ENCODE measurements at places on chromosomes 3 and 15.

GRCh38 chr3:161274691-161275298, 53.7 kb downstream of the NMD3 start:
- DNase-seq, result no peak
- no peak overlapping the region for H3K4me3 ChIP-seq
- H3K4me1 ChIP-seq, result no peaks in the 10 kb centered on the region
- H3K27me3 ChIP-seq, result no peaks in the 10 kb centered on the region

GRCh38 chr15:31285772-31286261, 40.8 kb upstream of the KLF13 start:
- no peak overlapping the region for H3K4me3 ChIP-seq
- H3K27ac ChIP-seq, result no peak overlapping the region
- no peaks in the 10 kb centered on the region for H3K36me3 ChIP-seq
- no peaks in the 10 kb centered on the region for H3K4me1 ChIP-seq

DNA sequence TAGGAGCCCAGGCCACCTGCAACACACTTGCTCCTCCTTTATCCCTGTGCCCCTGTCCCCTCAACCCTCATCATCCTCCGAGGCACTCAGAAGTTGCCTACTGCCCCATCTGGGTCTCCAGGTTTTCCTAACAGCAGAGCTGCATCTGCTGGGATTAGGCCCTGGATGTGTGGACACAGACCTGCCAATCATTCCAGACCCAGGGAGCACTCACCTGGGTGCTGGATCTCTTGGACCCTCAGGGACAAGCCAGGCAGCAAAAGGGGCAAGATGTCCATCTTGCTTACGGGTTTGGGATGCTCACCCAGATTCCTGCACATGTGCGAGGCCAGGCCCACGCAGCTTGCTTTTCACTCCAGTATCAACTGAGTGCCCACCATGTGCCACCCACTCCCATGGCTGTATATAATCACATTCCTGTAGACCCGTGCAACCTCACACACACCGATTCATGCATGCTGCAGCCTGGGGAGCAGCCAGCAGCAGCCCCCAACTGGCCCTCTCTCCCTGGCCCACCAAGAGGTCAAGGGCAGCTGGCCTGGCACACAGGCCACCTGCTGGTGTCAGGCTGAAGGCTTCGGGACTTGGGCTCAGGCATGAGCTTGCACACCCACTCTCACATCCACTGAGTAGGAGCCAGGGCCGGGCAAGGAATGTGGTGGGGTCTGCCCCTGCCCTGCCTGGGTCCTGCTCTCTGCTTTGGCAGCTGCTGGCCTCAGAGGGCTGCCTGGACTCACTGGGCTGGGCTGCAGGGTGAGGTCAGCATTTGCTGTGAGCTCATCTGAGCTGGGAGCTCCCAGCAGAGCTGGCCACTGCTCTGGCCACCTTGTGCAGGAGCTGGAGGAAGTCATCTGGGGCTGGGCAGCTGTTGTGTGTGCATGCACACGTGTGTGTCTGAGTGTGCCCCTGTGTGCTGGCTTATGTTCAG, 14.9 kb downstream of the PRKCD start:
- no peaks in the 10 kb centered on the region for H3K27me3 ChIP-seq
- DNase-seq, result peak; percentile 89
- H3K4me1 ChIP-seq, result peaks cover 8% of the 10 kb centered on the region
- no peak overlapping the region for H3K27ac ChIP-seq
- H3K4me3 ChIP-seq, result no peak overlapping the region

GRCh38 chr15:85492406-85492805, 112.0 kb downstream of the AKAP13 start:
- peaks cover 11% of the 10 kb centered on the region for H3K4me1 ChIP-seq
- H3K36me3 ChIP-seq, result no peaks in the 10 kb centered on the region
- no peak overlapping the region for H3K4me3 ChIP-seq
- no peak for DNase-seq

DNA sequence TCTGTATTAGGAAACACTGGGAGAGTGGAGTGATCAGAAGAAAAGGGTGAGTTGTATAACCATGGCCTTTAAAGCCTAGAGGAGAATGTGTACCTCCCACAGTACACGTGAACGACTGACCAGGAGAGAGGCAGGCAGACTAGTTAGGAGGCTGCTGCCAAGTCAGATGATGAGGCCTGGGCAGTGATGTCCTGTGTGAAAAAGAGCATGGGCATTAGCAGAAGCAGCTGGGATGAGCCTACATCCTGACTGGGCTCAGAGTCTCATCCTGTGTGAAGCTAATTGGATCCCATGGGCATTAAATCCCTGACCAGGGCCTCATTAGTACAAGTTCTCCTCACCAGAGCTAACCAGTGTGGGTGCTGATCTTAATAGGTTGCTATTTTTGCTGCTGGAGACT, 89.1 kb upstream of the SLC2A2 start:
- H3K36me3 ChIP-seq, result no peaks in the 10 kb centered on the region
- H3K4me1 ChIP-seq, result peaks cover 8% of the 10 kb centered on the region
- peaks cover 4% of the 10 kb centered on the region for H3K27me3 ChIP-seq
- H3K4me3 ChIP-seq, result no peak overlapping the region

DNA sequence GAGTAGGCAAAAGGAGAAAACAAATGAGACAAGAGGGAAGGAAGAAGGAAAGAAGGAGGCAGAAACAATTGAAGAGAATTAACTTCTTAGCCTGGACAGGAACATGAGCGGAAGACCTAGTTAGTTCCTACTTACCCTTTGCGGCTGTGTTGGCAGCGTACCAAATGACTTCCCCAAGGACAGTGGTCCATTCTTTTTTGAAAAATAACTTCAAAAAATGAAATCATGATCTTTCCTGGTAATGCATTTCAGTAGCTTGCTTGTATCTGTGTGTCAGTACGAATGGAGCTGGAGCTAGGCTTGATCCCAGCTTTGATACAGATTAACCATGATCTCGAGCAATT, 41.5 kb upstream of the CFAP161 start:
- peak overlapping the region; percentile 88 for H3K27ac ChIP-seq
- no peaks in the 10 kb centered on the region for H3K36me3 ChIP-seq
- peaks cover 12% of the 10 kb centered on the region for H3K4me1 ChIP-seq
- peak overlapping the region; percentile 14 for H3K4me3 ChIP-seq

DNA sequence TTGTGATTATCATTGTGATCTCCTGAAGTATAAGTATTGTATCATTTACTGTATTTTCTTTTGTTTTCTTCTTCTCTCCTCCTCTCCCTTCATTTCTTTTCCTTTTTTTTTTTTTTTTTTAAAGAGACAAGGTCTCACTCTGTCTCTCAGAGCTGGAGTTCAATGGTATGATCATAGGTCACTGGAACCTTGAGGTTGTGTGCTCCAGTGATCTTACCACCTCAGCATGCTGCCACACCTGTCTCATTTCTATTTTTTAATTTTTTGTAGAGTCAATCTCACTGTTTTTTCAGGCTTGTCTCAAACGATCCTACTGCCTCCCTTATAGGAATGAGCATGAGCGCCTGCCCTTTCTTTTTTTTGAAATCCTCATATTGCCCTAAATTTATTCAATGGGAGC, 23.4 kb downstream of the NMD3 start:
- H3K27me3 ChIP-seq, result no peaks in the 10 kb centered on the region
- H3K27ac ChIP-seq, result no peak overlapping the region
- no peak overlapping the region for H3K4me3 ChIP-seq
- H3K36me3 ChIP-seq, result peaks cover 73% of the 10 kb centered on the region
- no peaks in the 10 kb centered on the region for H3K4me1 ChIP-seq

DNA sequence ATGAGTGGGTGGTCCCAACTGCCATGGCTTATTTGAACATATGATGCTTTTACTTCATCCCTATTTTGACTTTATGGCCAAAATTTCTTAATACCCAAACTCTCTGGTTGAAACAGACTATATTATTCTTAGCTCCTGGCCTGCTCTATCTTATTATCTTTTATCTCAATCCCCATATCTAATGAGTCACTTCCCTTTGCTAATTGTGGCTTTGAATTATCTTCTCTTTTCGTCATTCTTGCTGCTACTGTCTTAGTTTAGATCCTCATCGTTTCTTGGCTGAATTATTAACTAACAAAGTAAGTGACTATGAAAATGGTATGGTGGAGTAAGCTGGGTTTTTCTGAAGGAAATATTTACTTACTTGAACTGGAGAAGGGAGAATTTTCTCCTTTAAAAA, 28.2 kb upstream of the DNAJC19 start:
- H3K27ac ChIP-seq, result no peak overlapping the region
- DNase-seq, result no peak
- H3K4me1 ChIP-seq, result no peaks in the 10 kb centered on the region

- no peaks in the 10 kb centered on the region for H3K36me3 ChIP-seq
- peak; percentile 44 for DNase-seq
- H3K4me3 ChIP-seq, result no peak overlapping the region
- no peaks in the 10 kb centered on the region for H3K4me1 ChIP-seq
- no peak overlapping the region for H3K27ac ChIP-seq
These were observed 16.9 kb upstream of the FAM3D start for GRCh38 chr3:58683466-58683865.

GRCh38 chr3:71905426-71905825, 120.5 kb upstream of the PROK2 start:
- no peak overlapping the region for H3K27ac ChIP-seq
- peaks cover 41% of the 10 kb centered on the region for H3K27me3 ChIP-seq
- H3K4me1 ChIP-seq, result no peaks in the 10 kb centered on the region
- H3K4me3 ChIP-seq, result no peak overlapping the region
- DNase-seq, result no peak

DNA sequence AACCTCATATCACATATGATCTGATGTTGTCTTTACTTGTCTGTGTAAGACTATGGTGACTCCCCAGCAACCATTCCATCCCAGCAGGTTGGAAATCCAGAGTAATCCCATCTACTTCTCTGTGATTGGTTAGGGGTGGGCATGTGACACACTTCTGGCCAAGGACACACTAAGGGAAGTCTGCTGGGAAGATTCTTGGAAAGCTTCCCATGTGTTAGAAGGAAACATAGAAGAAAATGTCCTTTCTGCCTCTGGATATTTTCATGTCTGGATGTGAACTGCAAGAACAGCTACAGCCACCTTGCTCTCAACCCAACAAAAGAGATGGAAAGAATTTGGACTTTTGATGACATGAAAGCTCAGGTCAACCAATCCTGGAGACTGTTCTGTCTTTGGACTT, 2.6 kb upstream of the UBE2Q2 start:
- peaks cover 23% of the 10 kb centered on the region for H3K4me1 ChIP-seq
- H3K27ac ChIP-seq, result no peak overlapping the region
- H3K27me3 ChIP-seq, result no peaks in the 10 kb centered on the region
- DNase-seq, result peak; percentile 78
- no peak overlapping the region for H3K4me3 ChIP-seq

GRCh38 chr3:100002599-100003350, 111.5 kb downstream of the FILIP1L start:
- H3K4me1 ChIP-seq, result peaks cover 28% of the 10 kb centered on the region
- no peak overlapping the region for H3K4me3 ChIP-seq
- peak; percentile 39 for DNase-seq
- peak overlapping the region; percentile 50 for H3K27ac ChIP-seq
- no peaks in the 10 kb centered on the region for H3K36me3 ChIP-seq

DNA sequence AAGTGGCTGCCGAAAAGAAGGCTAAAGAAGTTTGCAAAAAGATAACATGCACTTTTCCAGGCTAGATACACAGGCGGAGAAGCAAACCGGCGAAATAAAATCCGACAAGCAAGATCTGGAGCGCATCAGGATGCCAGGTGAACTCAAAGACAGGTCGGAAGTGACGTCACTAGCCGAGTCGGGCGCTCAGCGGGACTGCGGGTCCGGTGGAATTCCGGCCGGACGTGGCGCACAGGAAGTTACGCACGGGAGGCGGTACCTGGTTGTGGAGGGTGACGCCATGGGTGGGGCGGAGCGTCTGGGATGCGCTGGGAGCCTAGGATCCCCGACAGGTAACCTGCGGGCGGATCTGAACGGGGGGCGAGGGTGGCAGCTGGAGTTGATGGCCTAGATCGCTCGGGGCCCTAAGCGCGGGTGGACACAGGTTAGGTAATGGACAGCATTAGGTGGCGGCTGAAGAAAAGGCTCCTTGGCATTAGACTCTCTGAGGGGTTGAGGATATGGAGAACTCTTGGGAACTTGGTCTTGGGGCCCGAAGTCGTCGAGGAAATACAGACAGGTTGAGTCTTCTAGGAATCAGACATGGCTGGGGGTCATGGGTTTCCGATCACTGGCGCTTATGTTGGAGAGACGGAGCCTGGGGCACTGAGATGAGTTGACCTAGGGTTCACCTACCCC, 29.0 kb upstream of the EHHADH start:
- H3K27ac ChIP-seq, result peak overlapping the region; percentile 80
- H3K36me3 ChIP-seq, result no peaks in the 10 kb centered on the region
- DNase-seq, result peak; percentile 97

DNA sequence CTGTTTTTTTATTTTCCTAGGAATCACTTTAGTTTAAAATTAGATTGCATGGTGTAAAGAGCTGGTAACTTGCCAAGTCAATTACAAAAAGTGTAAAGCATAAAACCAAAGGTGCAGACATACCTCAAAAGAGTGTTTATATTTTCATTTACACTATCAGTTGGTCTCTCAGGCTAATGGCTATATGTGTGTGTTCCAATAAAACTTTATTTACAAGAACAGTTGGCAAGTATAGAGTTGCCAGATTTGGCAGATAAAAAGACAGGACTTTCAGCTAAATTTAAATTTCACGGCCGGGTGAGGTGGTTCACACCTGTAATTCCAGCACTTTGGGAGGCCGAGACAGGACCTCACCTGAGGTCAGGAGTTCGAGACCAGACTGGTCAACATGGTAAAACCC, 41.1 kb downstream of the HOMER2 start:
- H3K4me3 ChIP-seq, result no peak overlapping the region
- H3K36me3 ChIP-seq, result no peaks in the 10 kb centered on the region
- H3K27me3 ChIP-seq, result no peaks in the 10 kb centered on the region
- no peaks in the 10 kb centered on the region for H3K4me1 ChIP-seq

GRCh38 chr15:61943992-61944391, 116.3 kb downstream of the VPS13C start:
- H3K27me3 ChIP-seq, result no peaks in the 10 kb centered on the region
- peaks cover 19% of the 10 kb centered on the region for H3K36me3 ChIP-seq
- H3K4me1 ChIP-seq, result no peaks in the 10 kb centered on the region

DNA sequence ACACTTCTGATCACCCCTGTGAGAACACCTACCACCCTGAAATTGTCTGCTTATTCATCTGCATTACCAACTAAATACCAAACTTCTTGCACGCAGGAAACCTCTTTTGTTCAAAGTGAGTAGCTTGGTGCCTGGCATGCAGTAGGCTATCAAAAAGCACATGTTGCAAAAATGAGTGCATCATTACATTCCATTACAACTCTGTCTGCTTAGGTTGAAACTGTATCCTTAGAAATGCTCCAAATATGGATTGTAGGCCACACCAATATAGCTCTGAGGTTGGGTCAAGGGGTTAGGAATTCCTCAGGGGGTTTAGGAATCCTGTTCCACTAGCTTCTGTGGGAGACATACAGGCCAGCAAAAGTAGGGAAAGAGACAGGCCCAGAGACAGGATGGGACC, 107.2 kb downstream of the THRB start:
- no peaks in the 10 kb centered on the region for H3K27me3 ChIP-seq
- no peak for DNase-seq
- H3K36me3 ChIP-seq, result no peaks in the 10 kb centered on the region
- no peak overlapping the region for H3K27ac ChIP-seq
- no peaks in the 10 kb centered on the region for H3K4me1 ChIP-seq

GRCh38 chr3:14206548-14207177, 28.0 kb downstream of the LSM3 start:
- no peak overlapping the region for H3K4me3 ChIP-seq
- H3K27ac ChIP-seq, result no peak overlapping the region
- peaks cover 75% of the 10 kb centered on the region for H3K4me1 ChIP-seq
- DNase-seq, result no peak

- H3K36me3 ChIP-seq, result no peaks in the 10 kb centered on the region
- DNase-seq, result no peak
- peaks cover 9% of the 10 kb centered on the region for H3K4me1 ChIP-seq
- no peak overlapping the region for H3K27ac ChIP-seq
These were observed 666.0 kb upstream of the NR2F2 start for GRCh38 chr15:95664450-95664849.

Data from osteoblast (primary cell).